Testis (tissue), 5 donors: ENCODE measurements at places on chromosomes 1 and 21. TPM values are rescaled to one million over a fixed set of nuclear protein-coding genes. Genes with fewer than 3 reads are reported as not detected.

The TIAM1 gene
- 21.3 TPM for polyA plus RNA-seq

The KLF17 gene
- polyA plus RNA-seq, result 21.8 TPM

The AGBL4 gene
- 3.3 TPM for polyA plus RNA-seq

The CXADR gene
- polyA plus RNA-seq, result 17.6 TPM

The NMNAT2 gene
- polyA plus RNA-seq, result 23.6 TPM

The DUSP10 gene
- polyA plus RNA-seq, result 17.4 TPM
